Spleen (tissue), 13 donors: ENCODE measurements at places on chromosomes 16 and 17. TPM values are rescaled to one million over a fixed set of nuclear protein-coding genes. Genes with fewer than 3 reads are reported as not detected.

DNA sequence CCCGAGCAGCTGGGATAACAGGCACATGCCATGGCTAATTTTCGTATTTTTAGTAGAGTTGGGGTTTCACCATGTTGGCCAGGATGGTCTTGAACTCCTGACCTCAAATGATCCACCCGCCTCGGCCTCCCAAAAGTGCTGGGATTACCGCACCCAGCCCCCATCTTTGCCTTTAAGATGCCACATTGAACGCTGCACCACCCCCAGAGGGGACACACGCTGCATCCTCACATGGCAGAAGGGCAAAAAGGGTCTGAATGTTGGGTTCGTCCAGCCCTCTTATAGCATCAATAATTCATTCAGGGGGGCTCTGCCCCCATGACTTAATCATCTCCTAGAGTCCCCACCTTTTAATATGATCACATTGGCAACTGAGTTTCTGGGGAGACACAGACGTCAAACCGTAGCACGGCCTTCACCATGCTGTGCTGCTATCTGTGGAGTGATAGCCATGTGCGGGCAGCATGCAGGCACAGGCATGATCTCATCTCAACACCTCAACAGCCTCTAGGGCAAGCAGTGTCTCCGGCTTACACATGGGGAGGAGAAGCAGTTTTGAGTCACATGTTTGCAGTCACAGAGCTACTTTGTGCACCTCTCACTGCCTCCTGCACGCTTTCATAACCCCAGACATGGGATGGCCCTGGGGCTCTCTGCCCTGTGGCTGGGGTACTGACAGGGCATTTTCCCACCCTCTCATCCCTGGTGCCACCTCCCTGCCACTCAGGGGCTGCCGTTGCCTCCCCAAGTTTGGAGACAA, 30.0 kb downstream of the IL21R start:
- peaks cover 1% of the 10 kb centered on the region for H3K4me1 ChIP-seq
- H3K4me3 ChIP-seq = no peak overlapping the region
- H3K27ac ChIP-seq = no peak overlapping the region
- peaks cover 32% of the 10 kb centered on the region for H3K27me3 ChIP-seq

DNA sequence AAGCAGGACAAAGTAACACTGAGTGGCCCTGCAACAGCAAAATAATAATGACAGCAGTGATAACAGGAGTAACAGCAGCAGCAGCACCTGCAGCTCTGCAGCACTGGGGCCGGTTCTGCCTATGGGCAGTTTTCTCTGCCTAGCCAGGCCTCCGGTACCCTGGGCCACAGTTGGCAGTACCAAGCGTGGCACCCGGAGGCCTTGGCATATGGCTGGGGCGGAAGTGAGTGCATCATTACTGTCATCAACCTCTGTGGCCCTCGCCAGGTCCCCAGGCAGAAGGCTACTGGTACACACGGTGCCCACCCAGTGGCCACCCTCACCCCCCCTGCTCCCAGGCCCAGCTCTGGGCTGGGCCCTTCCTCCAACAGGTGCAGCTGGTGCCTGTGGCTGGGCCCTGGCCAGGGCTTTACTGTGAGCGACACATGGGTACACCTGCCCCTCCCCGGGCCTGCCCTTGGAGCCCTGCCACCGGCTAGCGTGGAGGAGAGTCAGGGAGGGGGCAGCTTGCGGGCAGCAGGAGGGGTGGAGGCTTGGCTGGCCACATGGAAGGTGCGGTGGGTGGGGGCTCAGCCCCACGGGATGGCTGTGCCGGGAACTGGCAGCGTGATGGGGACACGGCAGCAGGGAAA, 3.0 kb downstream of the KCNJ12 start:
- H3K4me1 ChIP-seq = peaks cover 17% of the 10 kb centered on the region

- no peak for DNase-seq
- H3K27me3 ChIP-seq = no peaks in the 10 kb centered on the region
- H3K4me1 ChIP-seq = peaks cover 44% of the 10 kb centered on the region
- no peak overlapping the region for H3K4me3 ChIP-seq
- H3K27ac ChIP-seq = peak overlapping the region; percentile 53
- no peaks in the 10 kb centered on the region for H3K36me3 ChIP-seq
Observed at GRCh38 chr17:32523017-32523680, 36.4 kb downstream of the CDK5R1 start.

GRCh38 chr16:71338632-71339031, 19.9 kb upstream of the CALB2 start:
- no peak for DNase-seq
- H3K36me3 ChIP-seq = no peaks in the 10 kb centered on the region
- H3K4me1 ChIP-seq = no peaks in the 10 kb centered on the region
- H3K27me3 ChIP-seq = peaks cover 45% of the 10 kb centered on the region

PLXDC1 gene
- 11.0 TPM for total RNA-seq
